Stimulated activated naive CD4-positive, alpha-beta T cell treated with Interleukin-2 at 50 U/mL for 16 hours (primary cell): ENCODE measurements at places on chromosomes 6 and 20.
A peak's percentile ranks its signal among the peaks of the same experiment; 100 is the strongest.

- no peak for DNase-seq
Measured at GRCh38 chr20:44336086-44336485, 757 bp upstream of the R3HDML start.

DNA sequence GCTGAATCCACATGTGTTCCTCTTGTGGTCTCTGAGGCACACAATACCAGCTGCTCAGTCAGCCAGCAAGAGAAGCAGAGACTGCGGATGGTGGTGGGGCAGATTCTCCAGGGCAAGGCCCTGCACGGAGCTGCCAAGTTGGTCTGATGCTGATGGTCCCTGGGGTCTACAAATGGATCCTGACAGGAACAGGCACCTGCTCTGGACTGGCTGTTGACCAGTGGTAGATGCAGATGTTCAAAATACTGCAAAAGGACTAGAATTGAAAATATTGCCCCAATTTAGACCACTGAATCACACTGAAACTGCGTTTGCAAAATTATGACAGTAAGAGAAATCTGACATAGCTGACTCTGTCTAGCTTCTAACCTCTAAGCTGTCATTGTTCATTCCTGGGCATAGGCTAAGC, 29.6 kb upstream of the TUBB2A start:
- DNase-seq, result no peak

GRCh38 chr6:2763345-2763841, 1.8 kb upstream of the WRNIP1 start:
- DNase-seq, result no peak

DNA sequence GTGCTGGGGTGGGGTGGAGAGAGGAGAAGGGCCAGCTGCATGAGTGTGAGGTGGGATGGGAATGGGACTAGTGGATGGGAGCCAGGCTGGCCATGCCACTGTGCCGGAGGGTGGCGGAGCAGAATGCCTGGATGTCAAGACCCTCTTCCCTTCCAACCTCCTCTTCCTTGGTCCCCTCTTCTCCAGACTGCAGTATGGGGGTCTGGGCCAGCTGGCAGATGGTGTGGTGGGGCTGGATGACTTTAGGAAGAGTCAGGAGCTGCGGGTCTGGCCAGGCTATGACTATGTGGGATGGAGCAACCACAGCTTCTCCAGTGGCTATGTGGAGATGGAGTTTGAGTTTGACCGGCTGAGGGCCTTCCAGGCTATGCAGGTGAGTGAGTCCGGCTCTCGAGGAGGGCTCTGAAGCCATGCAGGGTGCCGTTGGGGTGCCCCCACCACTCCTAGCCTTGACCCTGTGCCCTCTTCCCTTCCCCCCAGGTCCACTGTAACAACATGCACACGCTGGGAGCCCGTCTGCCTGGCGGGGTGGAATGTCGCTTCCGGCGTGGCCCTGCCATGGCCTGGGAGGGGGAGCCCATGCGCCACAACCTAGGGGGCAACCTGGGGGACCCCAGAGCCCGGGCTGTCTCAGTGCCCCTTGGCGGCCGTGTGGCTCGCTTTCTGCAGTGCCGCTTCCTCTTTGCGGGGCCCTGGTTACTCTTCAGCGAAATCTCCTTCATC, 7.7 kb downstream of the DDR1 start:
- no peak for DNase-seq

DNA sequence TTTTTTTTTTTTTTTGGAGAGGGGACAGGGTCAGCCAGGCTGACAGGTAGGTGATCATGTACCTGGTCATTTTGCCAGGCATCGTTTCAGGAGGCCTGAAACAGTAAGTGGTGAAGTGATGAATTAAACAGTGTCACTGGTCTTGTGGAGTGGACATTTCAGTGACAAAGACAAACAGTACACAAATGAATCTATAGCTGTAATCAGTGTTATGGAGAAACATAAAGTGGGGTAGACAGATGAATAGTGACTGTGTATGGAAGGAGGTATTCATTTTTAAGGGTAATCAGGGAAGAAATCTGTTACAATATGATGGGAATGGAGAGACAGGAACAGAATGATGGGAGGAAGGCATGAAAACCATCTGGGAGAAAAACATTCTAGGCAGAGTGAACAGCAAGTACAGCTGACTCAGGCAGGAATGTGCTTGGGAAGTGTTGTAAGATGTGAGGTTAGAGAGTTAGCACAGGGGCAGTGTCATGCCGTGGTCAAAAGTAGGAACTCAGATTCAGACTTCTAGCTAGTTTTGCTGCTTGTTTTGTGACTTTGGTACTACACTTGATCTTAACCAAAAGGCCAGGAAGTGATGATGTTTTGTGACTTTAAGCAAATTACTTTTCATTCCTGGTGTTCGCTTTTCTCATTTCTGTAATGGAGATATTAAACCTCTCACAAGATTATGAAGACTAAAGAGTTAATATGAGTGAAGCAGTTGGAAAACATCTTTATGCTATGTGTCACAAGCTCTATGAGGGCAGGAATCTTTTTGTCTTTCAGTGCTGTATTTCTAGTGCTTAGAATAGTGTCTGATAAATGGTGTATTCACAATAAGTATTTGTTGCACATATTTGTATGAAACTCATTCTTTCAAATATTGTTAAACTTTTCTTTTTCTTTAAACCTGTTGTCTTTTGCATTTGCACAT, 43.4 kb downstream of the QKI start:
- no peak for DNase-seq

GRCh38 chr6:31689249-31690110, 8.6 kb upstream of the LY6G5C start:
- DNase-seq, result no peak

DNA sequence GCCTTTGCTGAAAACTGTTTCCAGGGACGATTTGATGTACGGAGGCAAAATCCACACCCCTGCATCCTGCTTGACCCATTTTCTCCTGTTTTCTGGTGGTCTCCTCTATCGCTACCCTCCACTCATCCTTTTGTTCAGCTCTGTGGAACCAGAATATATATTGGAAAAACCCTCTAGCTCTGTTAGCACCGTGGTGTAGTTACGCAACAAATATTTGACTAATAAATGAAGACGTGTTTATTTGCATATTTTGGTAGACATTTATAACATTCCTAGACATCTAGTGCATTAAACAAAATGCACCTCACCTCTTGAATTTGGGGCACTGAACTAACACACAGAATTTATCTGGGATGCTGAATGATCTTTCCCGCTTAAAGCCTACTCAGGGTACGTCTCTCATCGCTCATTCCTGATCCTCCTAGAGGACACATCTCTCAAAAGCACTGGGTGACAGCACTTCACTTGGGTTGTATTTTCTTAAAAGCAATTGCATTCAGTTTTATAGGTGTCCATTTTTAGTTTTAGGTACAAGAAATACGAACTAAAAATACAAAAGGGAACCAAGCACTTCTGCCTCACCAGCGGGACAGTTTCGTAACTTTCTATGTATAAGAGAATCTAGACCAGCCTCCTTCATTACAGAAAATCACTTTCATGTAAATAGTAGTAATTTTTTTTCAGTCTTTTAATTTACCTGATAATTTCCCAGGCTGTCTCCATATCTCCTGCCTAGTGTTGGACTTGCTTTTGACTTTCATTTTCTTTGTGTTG, 59.2 kb downstream of the SNRNP48 start:
- no peak for DNase-seq

GRCh38 chr20:24951536-24952083, 2.5 kb downstream of the CST7 start:
- no peak for DNase-seq

- DNase-seq, result peak; percentile 20
Measured at GRCh38 chr20:51563486-51564332, 21.2 kb upstream of the NFATC2 start.

- DNase-seq, result no peak
Measured at GRCh38 chr20:21090721-21091120, 15.4 kb downstream of the LINC00237 start.

GRCh38 chr20:41218466-41218865, 81.1 kb downstream of the PLCG1 start:
- DNase-seq, result no peak

- no peak for DNase-seq
Measured at GRCh38 chr20:32894026-32894483, 35.3 kb downstream of the EFCAB8 start.

DNA sequence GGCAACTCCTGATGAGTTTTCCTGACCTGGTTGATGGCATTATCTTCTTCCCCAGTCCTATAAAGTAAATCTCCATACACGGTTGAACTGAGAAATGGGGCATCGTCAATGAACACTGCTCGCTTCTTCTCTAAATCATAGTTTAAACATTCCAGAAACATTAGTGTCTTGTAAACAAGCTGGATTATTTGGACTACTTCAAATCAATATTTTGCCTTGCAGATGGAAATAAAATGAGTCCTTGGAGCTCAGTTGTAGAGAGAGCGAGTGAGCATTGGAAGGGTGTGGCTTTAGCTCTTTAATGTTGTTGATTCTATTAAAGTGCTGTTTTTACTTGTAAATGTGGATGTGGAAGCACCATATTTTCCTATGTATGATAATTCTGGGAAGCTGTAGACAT, 18.4 kb downstream of the C6orf89 start:
- DNase-seq, result no peak

DNA sequence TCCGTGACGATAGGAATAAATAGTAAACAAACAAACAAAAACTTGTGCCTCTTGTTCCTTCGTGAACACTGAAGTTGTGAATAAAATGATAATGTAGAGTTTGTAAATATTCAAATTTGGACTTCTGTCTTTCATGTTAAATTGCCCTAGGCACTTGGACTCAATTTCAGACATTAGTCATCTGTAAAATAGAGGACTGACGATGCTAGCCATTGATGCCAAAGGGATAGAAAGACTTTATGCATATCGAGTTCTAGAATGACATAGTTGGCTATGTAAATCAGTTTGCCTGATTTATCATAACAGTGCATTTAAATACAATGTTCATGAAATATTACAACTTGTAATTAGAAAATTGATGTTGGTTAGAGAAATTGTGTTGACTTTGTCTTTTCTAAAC, 45.9 kb upstream of the FLRT3 start:
- no peak for DNase-seq

DNA sequence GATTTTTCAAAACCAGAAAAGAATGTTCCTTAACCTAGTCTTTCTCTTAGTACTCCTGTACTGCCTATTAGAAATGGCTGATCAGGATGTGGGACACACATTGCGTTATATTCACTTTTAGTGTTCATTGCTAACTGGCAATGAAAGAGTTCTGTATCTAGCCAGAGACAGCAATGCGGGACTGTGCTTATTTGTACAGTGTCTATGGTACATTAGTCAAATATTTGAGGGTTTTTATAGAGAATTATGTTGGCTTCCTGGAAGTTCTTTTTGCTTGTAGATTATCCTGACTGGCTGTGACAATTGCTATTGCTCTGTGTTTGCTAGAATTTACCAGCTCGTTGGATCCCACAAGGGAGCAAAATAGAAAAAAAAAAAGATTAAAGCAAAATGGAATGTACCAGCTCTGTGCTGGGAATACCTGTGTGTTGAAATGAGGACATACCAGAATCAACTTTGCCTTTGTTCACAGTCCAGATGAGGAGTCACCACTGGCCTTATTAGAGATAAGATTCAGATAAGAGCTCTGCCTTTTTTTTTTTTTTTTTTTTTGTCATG, 22.4 kb upstream of the IFNGR1 start:
- no peak for DNase-seq

- no peak for DNase-seq
Measured at GRCh38 chr6:131652472-131652871, 15.4 kb downstream of the ENPP3 start.

DNA sequence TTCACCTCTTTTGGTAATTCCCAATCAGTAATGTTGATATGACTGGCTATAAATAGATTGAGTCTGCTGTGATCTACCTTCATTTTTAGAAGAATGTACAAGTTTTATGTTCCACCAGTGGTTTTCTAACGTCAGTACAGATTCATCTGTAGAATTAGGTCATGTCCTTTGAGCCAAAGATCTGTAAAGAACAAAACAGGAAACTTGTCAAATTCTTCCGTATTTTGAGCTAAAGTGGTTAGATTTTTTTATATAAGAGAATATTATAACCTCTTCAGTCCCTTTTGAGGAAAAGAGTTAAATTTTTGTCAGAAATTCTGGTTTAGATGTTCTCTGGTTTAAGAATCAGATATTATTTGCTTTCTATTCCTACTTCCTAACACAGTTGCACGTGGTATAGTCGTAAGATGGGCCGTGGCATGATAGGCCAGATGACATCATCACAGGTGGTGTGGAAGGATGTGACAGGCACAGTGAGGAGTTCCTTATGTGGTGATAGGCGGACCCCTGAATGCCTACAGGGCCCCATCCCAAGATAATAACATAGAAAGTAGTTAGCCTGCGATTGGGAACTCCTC, 62.3 kb downstream of the SNX9 start:
- DNase-seq, result peak; percentile 28

- no peak for DNase-seq
Measured at GRCh38 chr20:57278457-57278856, 12.0 kb upstream of the BMP7 start.

DNA sequence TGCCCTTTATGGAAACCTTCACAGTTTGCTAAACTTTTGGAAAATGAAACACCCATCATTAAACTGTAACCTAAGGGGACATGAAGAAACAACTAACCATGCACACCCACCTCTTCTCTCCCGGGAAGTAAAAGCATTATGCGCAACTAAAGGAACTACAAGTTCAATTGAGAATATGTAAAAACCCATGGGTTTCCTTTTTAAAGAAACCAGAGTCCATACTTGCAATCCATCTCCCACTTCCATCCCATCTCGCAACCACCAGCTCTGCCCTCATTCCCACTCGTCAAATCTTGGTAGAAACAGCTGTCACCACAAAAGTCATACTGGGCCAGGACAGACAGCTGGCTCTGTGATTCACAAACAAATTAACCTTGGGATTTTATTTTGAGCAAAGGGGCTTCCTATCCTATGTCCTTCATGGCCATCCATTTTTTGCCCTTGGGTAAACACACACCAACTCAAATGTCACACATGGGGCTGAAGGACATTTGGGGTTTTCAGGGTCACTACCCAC, 81.5 kb downstream of the HAO1 start:
- no peak for DNase-seq

DNA sequence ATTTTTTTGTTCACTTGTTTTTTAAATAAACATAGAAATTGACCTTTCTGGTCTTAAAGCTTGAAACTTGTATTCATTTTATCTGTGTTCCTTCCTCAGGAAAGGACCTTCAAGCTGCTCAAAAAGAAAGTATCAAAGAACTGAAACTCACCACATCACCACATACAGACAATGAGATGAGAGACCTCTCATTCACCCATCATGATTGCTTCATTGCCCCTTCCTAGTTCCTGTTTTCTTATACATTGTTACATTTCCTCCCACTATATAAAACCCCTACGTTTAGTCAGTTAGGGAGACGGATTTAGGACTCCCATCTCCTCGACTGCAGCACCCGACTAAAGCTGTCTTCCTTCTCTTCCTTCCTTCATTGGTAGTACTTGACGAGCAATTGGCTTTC, 180.5 kb upstream of the OPRM1 start:
- no peak for DNase-seq
